ENCODE measurements at places on chromosomes 5 and 9.

- no peak for DNase-seq
Measured at GRCh38 chr9:133657120-133657661, 21.0 kb downstream of the DBH start.

- DNase-seq = no peak
Measured at GRCh38 chr9:135901826-135902225, 5.5 kb downstream of the CAMSAP1 start.

- DNase-seq = no peak
Measured at GRCh38 chr9:27634879-27635278, 61.6 kb upstream of the C9orf72 start.

DNA sequence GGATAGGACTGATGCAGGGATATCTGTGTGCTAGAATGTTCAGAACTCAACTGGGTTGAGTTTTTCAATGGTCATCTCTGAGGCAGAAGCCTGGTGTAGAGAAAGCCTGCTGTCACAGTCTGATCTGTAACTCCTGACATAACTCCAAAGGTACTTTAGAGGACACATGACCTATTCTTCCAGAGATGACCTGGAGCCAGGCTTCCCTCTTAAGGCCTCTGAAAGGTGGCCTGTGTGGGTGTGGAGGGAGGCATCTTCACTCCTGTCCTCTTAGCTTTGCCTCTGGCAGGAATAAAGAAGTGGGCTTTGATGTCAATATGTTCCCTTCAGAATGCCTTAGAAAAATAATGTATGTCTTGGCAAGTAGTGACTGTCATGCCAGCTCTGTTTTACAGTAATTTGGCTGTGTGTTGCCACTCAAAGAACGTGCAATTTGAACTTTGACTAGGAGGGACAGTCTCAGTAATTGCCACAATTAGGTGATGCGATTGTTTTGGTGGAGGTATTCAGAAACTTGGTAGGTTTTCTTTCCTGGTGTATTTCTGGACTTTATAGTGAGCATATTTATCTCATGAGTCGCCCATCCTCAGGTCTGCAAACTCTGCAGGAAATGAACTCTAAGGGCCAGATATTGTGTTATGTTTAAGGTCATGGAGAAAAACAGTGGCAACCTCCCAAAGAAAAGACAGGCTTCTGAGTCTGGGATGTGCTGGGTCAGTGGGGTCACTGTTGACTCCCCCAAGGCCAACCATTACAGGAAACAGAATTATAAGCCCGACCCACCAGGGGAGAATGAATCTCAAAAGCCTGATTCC is 3.2 kb upstream of the C5orf63 start:
- DNase-seq = peak; percentile 30

- DNase-seq = no peak
Measured at GRCh38 chr5:174971210-174971609, 246.8 kb downstream of the MSX2 start.

GRCh38 chr5:130333089-130333488 is 428.8 kb downstream of the CHSY3 start:
- no peak for DNase-seq

DNA sequence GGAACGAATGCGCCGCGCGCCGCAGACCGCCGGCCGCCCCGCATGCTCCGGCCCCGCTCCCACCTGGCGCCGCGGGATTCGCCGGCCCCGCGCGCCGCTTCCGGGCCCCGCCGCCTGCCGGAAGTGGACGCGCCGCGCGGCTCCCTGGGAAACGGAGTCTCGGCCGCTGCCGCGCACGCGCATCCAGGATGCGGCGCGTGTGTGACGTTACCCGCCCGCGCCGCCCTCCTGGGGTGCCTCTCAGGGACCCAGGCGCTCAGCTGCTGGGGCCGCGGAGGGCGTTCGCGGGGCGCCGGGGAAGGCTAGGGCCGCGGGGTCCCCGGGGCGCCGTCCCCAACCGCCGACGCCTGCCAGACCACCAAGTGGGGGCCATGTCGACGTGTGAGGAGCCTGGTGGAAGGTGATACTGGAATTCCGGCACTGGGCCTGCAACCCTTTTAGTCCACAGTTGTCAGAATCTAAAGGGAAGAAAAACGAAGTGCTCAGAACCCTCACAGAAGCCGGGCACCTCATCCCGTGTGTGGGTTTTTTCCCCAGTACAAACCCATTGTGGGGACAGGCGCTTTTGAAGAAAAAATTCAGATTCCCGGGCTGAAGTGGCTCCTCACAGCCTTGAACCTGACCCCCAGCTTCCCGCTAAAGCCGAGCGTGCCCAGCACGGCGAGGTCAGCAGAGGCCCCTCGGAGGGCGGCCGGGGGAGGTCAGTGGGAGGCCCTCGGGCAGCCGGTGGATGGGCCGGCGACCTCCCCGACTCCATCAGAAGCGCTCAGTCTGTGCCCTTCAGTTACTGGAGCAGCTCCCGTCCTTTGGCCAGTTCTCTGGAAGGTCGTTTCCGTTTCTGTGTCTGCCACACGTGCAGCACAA is at the start of gene CLPTM1L:
Gene CLPTM1L (minus strand): TSS at position 125 of the 864 bp plus-strand sequence. CDS start 258 bp downstream, outside the sequence.
- DNase-seq = peak; percentile 86

GRCh38 chr5:136106351-136107031 is 26.2 kb upstream of the SMAD5 start:
- no peak for DNase-seq

DNA sequence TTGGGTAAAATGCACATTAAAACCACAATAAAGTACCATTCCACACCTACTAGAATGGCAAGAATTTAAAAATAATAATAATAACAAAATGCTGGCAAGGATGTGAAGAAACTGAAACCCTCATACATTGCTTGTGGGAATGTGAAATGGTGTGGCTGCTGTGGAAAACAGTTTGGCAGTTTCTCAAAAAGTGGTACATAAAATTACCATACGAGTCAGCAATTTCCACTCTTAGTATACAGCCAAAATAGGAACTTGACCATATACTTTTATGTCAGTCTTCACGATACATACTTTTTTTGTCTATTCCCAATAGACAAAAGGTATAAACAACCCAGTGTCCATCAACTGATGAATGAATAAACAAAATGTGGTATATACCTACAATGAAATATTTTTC is 15.6 kb downstream of the FKBP15 start:
- no peak for DNase-seq

- DNase-seq = no peak
Measured at GRCh38 chr9:116475201-116475600, 211.9 kb upstream of the TRIM32 start.

DNA sequence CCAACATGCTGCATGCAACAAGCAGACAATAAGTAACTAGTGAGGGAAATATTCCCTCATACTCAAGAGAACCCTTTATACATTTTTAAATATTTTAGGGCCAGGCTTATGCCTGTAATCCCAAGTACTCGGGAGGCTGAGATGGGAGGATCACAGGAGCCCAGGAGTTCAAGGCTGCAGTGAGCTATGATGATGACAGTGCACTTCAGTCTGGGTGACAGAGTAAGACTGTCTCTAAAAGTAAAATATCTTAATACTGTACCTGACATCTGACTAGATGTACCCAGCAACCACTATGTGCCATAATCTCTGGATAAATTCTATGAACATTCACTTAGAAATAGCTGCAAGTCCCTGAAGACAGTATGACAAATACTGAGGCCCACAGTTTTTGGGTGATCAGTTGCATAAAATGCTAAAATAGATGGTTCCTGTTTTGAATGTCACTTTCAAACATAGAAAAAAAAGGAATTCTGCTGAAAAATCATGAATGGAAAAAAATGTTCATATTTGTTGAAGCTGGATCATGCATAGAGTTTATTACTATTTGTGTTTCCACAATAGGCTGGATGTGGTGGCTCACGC is 2.0 kb upstream of the C5orf15 start:
- no peak for DNase-seq

DNA sequence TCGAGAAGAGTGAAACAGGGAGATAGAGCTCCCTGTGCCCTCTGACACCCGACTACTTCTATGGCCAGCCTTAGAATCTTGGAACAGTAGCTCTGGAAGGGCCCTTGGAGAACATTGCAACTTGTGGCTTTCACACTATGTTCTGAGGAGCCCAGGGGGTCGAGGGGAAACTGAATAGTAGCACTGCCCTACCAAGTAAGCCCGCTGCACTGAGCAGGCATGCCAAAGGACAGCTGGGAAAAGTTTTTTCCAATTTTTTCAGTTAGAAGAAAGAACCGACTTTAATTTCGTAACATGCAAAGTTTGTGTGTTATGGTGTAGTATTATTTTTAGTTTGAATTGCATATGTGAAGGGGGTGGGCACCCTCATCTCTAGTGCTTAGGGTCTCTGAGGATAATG is 10.9 kb downstream of the SMIM3 start:
- no peak for DNase-seq

GRCh38 chr9:129377181-129377580 is 199.1 kb upstream of the IER5L start:
- no peak for DNase-seq

Data from colonic mucosa (tissue), 4 donors.